Type B pancreatic cell (in vitro differentiated cells): ENCODE measurements at places on chromosomes 11 and 22. TPM values are rescaled to one million over a fixed set of nuclear protein-coding genes. Genes with fewer than 3 reads are reported as not detected.
A peak's percentile ranks its signal among the peaks of the same experiment; 100 is the strongest.

GRCh38 chr11:70399681-70400112, 1.4 kb downstream of the CTTN start:
- H3K27ac ChIP-seq, result peak overlapping the region; percentile 93
- no peaks in the 10 kb centered on the region for H3K27me3 ChIP-seq
- DNase-seq, result no peak

DNA sequence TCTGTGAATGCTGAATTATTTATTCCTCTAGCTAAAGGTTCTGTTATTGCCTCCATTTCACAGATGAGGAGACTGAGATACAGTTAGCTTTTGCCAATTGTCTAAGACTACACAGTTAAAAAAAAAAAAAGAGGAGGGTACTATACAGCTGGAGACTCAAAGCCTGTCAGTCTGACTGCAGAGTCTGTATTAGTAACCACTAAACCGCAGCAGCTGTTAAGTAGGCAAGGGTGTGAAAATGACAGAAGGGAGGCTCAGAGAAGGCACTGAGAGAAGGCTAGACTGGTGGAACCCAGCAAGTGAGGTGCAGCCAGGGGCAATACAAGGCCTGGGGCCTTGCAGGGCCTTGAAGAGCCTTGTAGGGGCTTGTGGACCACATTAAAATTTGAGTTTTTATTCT, 181.2 kb downstream of the CSNK2A3 start:
- H3K4me3 ChIP-seq, result no peak overlapping the region
- H3K4me1 ChIP-seq, result peaks cover 16% of the 10 kb centered on the region
- H3K27ac ChIP-seq, result no peak overlapping the region
- peaks cover 12% of the 10 kb centered on the region for H3K27me3 ChIP-seq
- DNase-seq, result no peak

DNA sequence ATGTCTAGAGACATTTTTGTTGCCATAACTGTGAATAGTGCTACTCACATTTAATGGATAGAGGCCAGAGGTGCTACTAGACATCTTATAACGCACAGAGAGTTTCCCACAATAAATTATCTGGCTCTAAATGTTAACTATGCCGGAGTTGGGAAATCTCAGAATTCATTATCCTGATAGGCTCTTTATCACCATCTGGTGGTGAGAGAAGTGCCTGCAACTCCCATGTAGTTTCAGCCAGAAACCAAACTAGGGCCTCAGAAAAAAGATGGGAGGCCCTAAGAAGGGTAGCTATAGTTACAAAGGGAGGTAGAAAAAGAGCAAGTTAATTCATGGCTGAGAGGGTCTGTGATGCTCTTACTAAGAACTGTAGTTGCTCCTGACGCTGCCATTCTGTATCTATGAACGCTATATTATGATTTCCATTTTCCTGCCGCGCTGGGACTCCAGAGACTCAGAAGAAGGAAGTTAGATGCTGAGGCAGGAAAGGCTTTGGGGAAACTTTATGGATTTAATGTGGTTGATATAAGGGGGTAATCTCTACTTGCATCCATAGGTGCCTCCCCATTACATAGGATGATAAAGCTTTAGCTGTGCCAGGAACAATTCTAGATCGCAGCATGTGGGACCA, 22.9 kb upstream of the MRPL17 start:
- H3K4me1 ChIP-seq, result peaks cover 8% of the 10 kb centered on the region
- H3K27ac ChIP-seq, result no peak overlapping the region
- peaks cover 4% of the 10 kb centered on the region for H3K27me3 ChIP-seq

DNA sequence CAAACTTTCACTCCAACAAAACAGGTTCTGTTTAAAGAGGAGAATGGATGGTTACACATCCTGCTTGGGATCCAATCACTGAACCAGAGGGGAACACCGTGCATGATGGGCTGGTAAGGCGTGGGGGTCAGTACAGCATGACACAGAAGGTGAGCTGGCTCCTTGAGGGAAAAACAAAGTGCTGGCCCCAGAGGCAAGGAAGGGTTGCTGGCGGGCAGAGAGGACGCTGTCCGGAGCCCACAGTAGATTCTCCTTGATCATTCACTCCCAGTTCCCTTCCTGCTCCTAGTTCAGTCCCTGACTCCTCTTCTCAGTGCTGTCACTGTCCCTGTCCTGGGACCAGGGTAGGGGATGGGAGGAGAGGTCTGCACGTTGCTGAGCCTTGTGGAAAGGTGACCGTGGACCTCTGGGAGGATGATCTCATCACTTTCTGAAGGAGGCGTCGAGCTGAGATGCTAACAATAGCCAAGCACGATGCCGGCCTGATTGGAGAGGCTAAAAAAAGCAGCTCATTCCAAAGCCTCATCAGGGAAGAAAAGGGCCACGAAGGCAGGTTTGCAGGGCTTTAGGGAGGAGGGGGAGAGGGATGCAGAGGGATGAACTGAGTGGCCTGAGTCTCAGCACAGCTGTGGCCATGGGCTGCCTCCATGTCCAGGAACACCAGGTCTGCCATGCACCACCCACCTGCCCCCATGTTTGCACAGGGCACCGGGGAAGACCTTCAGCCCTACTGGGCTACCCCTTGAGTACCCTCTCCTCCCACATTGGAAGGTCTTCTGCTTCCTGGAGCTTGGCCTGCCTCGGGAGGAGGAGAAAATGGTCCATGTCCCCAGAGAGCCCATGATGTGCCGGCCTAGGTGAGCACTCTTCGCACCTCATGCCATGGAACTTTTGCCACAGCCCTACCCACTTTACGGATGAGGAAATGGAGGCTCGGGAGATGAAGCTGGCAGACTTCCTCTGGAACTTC, 72.7 kb upstream of the RTL6 start:
- peak; percentile 62 for DNase-seq
- no peak overlapping the region for H3K27ac ChIP-seq
- no peak overlapping the region for H3K4me3 ChIP-seq
- no peaks in the 10 kb centered on the region for H3K36me3 ChIP-seq
- peaks cover 26% of the 10 kb centered on the region for H3K27me3 ChIP-seq

The NLRP14 gene
- 0.12 and 0.24 TPM in 2 replicates for total RNA-seq

- no peak overlapping the region for H3K27ac ChIP-seq
- H3K36me3 ChIP-seq, result no peaks in the 10 kb centered on the region
- H3K4me1 ChIP-seq, result peaks cover 17% of the 10 kb centered on the region
- H3K4me3 ChIP-seq, result no peak overlapping the region
- no peak for DNase-seq
Measured at GRCh38 chr22:44443641-44444235, 54.3 kb downstream of the RTL6 start.

DNA sequence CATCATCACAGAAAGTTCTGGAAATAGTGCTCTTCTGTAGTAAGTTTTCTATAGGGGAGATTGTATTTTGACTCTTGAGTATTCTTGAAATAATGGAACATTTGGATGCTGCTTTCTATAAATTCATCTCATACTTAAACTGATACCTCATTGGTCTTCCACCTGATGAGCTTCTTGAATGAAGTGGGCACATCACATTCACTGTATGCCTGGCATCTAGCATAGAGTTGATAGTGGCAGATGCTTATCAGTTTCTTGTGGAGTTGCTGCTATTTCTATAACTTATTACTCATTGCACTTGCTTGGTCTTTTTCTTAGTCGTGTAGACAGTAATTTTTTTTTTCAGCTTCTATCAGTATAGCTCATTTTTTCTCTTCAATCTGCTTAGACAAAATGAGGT, 5.4 kb downstream of the ATXN10 start:
- DNase-seq, result no peak
- H3K4me1 ChIP-seq, result peaks cover 27% of the 10 kb centered on the region
